Fibroblast of skin of right quadriceps (primary cell): ENCODE measurements at places on chromosomes 2 and 18.

- peak; percentile 95 for DNase-seq
These were observed 182.5 kb upstream of the OSR1 start for GRCh38 chr2:19540739-19541525.

DNA sequence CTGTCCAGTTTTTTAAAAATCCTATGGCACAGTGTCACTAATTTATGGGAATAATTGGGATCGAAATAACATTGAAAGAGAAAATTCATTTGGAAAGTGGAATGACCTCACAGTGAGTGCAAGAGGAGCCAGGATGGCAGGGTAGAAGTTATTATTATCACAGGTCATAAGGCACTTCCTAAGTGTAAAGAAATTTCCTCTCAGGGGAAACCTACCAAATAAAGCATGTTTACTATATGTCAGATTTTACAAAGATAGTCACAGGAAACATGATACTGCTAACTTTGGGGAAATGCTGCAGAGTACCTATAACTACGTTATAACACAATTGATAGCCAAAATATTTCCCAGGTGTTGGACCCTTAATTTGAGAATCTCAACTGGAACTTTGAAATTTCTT is 226.3 kb upstream of the SMAD7 start:
- DNase-seq: no peak

- no peak for DNase-seq
These were observed 152.4 kb downstream of the ZFP36L2 start for GRCh38 chr2:43074052-43074451.

- DNase-seq: peak; percentile 97
These were observed 124.5 kb upstream of the CDC42EP3 start for GRCh38 chr2:37795938-37796337.

DNA sequence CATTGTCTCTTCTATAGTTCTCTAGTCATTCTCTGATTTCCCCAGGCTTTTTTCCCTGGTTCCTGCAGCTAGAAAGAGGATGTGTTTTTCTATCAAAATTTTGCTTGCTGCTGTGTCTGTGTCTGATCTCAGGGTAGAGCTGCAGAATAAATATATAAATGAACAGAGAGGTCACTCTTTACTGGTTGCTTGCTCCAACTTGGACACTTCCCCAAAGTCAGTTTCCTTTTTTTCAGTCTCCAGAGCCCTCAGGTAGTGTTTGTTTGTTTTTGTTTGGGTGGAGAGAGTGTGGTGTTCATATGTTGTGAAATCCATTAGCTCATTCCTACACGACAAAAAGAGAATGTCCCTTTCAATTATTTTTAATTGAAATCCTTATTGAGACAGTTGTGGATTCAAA is 85.8 kb downstream of the CERS6 start:
- DNase-seq: no peak

DNA sequence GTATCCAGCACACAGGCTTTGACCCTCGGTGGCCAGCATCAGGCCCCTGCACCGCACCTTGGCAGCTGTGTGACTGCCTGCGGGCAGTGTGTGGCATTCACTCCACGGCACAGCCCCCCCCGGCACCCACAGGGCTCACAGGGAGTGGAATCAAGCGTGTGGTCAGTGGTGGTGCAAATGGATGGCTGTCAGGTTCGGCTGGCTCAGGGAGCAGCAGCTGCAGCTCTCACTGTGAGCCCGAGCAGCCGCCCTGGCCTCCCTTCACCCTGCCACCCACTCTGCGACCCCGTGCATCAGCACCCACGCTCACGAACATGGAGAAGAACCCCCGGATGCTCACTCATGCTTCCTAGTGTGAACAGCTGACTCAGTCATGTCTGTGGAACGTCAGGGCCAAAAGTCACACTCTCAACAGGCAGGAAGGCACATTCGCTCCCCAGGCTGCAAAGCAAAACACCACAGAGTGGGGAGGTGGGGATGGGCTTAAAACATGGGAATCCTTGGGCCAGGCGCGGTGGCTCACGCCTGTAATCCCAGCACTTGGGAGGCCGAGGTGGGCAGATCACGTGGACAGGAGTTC is 41.5 kb upstream of the GPC1 start:
- peak; percentile 22 for DNase-seq

DNA sequence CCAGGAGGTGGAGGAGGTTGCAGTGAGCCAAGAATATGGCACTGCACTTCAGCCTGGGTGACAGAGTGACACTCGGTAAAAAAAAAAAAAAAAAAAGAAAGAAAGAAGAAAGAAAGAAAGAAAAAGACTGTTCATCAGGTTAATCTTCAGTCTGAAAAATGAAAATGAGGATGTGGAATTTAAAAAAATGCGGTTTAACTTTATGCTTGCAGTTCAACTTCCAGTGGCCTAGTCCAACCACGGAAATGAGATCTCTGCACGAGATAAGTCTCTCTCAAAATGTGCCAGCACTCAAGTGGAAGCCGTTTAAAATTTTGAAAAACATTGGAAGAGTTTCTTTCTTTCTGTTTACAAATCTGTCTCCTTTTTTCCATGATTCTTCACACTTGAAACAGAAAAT is 112.1 kb downstream of the DOCK10 start:
- no peak for DNase-seq

DNA sequence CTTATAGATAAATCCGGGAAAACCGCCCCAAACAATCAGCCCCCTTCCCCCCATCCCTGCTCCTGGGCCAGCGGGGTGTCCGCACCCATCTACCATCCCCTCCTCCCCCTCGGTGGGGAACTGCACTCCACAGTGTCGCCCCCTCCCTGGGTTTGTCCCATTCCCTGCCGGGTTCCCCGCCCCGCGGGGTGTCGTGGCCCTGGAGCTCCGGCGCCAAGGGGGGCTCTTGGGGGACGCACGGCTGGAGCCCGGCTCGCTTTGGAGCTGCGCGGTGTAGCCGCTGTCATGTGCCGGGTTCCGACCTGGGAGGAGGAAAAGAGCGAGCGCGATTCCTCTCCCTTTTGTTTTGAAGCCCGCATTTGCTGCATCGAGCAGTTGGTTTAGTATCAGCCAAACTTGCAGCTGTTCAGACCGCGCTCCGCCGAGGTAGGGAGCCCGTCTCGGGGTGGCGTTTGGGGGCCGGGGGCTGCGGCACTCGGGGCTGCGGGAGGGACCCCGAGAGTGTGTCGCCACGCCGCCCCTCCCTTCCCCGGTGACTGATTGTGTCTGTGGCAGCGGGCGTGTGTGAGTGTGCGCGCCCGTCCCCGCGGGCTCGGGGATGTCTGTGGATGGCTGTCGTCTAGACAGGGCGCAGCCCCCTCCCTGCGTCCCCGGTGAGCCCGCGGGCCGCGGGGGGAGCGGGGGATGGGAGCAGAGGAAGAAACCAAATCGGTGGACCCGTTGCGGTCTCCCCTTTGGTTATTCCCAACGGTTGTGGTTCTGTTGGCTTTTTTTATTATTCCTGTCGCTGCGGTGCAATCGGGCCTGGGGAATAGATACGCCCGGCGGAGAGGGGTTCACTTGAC is 797 bp downstream of the CTIF start:
- DNase-seq: peak; percentile 53

DNA sequence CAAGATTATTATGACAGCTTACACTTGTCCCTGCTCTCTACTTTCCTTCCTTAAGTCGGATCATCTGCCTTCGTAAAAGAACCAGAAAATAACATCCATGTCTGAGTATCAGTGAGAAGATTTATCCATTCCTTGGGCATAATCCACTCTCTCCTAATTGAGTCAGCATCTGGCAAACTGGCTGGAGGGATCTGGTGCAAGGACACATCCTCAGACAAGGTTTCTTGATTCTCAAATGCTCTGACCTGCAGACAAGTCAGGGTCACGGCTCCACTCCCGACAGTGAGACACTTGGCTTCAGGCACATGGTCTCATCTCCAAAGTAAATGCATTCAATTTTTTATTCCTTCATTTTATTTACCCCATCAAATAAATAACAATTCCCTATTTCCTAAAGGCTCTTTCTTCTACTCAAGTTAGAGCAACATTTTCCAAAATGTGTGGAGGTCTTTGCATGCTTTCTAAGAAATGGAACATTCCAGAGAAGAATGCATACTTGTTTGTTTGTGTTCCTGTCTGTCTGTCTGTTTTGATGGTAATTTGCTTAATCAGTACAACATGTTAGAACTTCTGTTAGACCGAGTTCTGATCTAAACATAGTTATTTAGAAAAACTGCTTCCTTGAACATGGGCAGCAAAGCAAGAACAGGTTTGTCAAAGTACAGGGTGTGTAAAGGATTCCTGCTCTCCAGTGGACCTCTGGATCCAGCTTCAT is 246.9 kb downstream of the IRS1 start:
- DNase-seq: no peak
